Stimulated activated CD4-positive, alpha-beta T cell treated with anti-CD3 and anti-CD28 coated beads, Interleukin-12 subunit alpha, Interleukin-12 subunit beta, amount 100 ng/mL, for 4 hours (primary cell): ENCODE measurements at places on chromosomes 2 and 18.

- DNase-seq, result no peak
Measured at GRCh38 chr18:79924814-79925731, 26.4 kb downstream of the SLC66A2 start.

GRCh38 chr2:64624108-64624610 is 29.6 kb downstream of the SERTAD2 start:
- DNase-seq, result no peak

GRCh38 chr18:2407961-2408360 is 163.3 kb downstream of the METTL4 start:
- DNase-seq, result no peak

DNA sequence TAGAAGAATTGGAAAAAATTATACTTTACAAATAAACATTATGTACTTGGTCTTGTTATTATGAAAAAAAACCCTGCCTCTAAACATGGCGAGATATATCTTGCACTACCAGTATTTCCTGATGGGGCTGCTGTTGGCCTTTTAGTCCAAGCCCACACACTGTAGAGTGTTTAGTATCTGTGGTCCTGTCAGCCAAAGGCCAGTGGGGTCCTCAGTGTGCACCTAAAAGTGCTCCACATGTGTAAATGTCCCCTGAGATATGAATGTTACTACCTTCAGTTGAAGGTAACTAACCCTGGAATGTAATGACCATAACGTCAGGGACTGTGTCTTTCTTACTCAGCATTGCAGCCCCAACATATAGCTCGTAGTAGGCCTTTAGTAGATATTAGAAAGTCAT is 71.1 kb upstream of the HK2 start:
- no peak for DNase-seq

- DNase-seq, result peak; percentile 55
Measured at GRCh38 chr2:118882693-118883336, 35.4 kb upstream of the EN1 start.

DNA sequence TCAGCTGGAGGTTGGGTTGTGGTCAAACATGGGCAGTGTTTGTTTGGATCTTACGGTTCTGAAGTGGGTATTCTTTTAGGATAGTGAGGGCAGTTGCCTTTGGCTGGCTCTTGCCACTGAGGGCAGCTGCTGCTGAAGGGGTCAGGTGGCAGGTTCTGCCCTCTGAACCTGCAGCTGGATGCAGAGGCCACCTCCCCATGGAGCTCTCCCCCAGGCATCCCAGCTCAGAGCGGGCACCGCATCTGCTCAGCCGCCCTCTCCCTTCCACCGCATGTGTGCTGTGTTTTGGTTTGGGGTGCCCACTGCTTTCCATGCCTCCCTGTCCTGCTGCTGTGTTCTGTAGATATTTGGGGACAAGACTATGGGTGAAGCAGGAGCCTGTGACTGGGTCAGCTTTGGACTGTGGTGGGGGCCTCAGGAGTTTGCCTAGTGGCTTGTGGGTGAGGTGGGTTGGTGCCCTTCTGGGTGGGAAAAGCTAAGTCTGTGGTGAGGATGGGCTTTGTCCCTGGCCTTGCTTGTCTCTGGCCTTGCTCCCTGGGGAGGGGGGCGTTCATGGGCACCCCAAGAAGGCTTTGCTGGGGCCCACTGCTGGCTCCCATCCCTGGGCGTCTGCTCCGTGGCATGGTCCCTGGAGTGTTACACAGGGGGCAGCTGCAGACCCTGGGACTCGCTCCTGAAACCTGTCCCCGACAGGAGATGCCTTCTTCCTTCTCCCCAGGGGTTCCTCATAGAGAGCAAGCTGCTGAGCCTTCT is 28.5 kb downstream of the OTOF start:
- no peak for DNase-seq

DNA sequence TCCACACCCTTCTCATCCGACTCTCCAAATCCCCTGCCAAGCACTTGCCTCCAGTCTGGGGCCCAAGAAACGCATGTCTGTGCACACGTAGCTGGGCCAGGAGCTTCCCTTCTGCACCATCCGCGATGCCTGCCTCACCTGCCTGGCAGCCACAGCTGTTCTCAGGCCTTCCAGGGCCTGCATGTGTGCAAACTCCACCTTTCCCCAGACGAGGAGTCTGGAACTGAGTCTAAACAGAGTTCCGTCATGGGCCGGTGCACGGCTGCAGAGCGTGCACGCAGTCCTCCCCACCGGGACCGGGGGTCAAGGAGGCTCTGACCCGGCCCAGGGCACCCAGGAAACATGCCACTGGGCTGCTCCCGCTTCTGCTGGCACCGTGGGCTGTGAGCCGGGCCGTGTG is 66.8 kb upstream of the SALL3 start:
- no peak for DNase-seq

DNA sequence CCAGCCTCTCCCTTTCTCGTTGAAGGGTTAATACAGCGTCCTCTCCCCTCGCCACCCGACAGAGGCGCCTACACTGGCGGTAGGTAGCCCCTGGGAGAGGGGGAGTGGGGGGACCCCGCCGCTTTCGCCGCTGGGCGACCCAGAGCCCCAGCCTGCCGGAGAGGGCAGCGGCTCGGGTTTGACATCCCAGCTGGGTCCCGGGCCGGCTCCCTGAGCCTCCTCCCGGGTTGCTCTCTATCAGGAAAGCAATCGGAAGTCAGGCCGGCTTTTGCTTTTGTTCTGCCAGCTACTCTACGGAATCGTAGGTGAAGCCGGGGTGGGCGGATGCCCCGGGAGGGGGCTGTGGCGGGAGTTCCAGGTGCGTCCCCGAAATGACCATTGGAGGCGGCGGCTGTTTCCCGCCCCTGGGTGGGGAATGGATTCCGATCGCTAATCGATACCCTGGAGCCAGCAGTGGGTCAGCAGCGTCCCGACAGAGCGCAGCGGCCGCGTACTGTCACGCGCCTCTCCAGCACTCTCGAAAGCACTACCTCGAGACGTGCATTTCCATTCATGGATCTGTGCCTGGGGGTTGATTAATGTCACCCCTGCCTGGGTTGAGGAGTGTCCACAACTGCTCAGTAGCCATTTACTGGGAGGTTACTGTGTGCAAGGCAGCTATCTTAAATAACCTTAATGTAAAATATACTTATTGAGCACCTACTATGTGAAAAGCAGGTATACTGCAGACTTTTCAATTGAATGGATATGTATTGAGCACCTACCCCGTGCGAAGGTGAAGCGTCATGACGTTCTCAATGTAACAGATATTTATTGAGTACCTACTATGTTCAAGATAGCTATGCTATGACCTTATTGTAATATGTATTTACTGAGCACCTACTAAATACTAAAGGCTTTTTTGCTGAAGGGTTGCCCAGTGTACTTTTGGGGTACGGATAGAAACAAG is 1.1 kb downstream of the MAPK4 start:
- DNase-seq, result no peak

DNA sequence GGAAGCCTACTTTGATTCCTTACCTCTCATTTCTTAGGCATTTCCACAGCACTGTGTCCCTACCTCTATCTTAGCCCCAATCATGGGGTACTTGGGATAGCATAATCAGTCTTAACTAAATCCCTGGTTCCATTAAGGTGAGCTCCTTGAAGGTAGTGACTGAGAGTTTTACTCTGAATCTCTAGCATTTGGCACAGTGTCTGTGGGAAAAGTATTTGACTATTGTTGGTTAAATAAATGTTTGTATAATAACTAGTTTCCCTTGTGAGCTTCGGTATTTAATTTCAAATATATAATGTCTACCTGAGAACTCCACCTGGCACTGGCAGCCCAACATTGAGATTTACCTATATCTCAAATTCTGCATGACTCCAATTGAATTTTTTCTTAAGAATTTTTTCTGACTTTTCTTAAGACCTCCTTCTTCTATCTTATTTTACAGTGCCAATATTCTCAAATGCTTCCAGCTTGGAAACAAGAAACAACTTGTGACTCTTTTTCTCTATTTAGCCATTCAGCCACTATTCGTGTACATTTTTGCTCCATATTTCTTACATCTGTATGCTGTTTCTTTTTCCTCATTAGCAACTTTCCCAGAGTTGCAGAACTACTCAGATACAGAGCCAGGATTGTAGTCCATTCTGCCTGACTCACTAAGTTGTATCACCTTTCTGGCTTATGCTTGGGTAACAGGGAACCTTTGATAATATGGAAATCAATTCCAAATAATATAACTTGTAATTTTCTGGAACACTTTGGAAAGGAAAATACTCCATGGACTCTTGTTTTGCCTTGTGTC is 214.0 kb upstream of the NT5C1B start:
- no peak for DNase-seq

DNA sequence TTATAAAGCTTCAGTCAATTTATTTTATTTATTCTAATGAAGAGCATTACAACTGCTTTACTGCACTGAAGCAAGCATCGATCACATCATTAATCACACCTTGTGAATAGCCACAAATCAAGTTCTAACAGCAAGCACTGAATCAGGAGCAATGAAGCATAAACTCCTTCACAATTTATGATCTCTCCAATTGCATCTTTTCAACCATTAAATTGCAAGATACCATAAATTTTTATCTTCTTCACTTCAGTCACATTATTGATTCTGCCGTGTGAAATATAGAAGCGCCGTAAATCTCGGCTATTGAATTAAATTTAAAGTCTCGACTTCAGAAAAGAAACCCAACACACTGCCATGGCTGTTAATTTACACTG is 298.7 kb downstream of the CDCA7 start:
- no peak for DNase-seq

DNA sequence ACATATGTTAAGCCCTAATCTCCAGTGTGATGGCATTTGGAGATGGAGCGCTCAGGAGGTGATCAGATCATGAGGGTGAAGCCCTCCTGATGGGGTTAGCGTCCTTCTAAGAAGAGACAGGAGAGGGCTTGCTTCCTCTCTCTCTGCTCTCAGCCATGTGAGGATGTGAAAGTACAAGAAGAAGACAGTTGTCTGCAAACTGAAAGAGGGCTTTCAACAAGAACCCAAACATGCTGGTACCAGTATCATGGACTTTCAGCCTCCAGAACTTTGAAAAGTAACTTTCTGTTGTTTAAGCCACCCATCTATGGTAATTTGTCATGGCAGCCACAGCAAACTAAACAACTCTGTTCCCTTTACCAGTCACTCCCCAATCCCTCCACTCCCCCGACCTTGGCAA is 47.4 kb downstream of the CACNB4 start:
- DNase-seq, result no peak

- no peak for DNase-seq
Measured at GRCh38 chr2:44927985-44928482, 13.5 kb upstream of the SIX3 start.

GRCh38 chr2:317501-318424 is 29.9 kb upstream of the ALKAL2 start:
- no peak for DNase-seq

DNA sequence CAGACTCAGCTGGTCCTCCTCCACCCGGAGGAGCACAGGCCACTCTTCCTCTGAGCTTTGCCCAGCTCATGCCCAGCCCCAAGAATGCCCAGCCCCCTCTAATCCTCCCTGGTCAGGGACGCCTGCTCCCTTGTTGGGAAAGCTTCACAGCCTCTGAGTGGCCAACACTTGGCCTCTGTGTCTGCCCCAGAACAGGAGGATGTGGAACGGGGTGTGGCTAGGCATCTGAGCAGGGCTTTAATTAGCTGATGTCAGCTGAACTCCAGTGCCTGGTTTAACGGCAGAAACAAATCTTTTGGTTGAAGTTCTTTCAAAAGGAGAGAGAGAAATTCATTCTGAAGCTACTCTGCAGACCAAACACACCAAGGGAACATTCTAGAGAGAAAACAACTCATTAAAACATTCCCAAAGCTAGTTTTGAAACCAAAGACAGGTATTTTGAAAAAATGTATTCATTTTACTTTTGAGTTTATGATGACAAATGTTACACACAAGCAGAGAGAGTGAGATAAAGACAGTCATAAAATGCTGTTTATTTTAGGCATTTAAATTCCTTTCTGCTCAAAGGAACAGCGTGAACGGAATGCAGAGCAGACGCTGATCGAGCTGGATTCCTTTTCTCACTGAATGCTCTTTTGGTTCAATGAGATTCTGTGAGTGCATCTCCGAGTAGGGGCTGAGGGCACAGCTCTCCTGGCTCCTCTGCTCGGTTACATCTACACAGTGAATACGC is 63.8 kb downstream of the RTP5 start:
- DNase-seq, result no peak

DNA sequence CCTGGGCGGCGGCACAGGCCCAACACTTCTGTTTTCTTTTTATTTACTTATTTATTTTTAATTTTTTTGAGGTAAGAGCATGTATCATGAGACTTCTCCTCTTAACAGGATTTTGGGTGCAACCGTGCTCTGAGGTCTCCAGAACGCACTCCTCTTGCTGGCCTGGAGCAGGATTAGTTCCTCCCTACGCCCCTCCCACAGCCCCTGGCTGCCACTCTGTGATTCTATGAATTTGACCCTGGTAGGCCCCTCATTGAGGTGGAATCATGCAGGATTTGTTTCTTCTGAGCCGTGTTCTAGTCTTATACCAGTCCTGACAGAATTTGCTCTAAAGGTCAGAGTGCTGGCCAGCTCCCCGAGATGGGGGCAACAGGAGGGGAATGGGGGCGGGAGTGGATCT is 106.5 kb upstream of the HS6ST1 start:
- no peak for DNase-seq

GRCh38 chr2:3927031-3927430 is 223.7 kb downstream of the DCDC2C start:
- DNase-seq, result no peak

DNA sequence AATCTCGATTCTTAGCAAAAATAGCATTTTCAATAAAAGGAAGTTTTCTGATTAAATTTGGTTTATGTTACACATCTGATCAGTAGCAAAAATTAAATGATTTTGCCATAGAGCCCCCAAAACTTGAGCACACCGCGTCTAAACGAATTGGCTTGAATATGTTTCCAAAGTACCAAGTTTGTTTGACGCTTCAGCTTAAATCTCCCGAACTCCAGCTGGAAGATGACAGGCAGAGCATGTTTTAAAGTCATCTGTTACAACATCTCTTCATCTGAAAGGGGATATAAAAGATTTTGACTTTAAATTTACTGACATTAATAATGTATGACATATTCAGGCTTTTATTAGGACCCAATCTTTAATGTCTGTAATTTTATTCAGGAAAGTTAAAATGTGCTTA is 129.8 kb downstream of the NCK2 start:
- DNase-seq, result no peak

DNA sequence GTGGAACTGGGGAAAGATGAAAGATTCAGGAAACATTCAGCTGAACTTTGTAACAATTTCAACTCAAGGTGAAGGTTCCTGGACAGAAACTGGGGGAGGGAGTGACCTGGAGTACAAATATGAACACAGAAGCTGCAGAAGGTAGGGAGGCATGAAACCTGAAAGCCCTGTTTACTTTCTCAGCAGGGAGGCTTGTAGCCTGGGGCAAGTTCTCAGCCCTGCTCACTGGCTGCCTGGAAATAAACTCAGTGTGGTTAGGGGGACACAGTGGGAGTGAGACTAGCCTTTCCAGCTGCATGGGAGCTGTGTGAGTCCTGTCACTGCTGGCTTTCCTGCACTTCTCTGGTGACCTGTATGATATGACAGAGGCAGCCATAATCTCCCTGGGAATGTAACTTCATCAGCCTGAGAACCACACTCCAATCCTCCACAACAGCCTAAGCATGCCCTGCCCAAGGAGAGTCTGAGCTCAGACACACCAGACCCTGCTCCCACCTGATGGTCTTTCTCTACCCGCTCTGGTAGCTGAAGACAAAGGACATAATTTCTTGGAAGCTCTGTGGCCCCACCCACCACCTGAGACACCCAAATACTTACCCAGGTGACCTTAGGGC is 77.0 kb downstream of the ZSWIM2 start:
- DNase-seq, result no peak
